ENCODE measurements at places on chromosomes 11 and 22.
A peak's percentile ranks its signal among the peaks of the same experiment; 100 is the strongest.

DNA sequence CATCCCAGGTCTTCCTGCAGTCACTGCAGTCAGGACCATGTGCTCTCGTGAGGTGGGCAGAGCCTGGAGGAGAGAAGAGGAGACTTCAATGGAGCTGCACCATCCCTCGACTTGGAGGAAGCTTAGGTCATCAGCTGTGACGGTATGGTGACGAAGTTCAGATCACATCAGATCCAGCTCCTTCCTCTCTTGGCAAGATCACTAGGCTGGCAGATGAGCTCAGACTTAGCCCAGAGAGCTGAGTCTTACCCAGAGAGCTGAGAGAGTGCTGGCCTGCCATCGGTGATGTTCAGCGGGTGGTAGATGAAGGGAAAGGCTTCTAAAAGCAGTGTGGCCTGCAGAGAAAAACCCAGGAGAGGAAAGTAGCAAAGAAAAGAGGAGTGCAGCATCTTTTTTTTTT lies 1.8 kb upstream of the SLC15A3 start:
- peak overlapping the region; percentile 34 for H3K27ac ChIP-seq
- no peak for DNase-seq
- peaks cover 39% of the 10 kb centered on the region for H3K27me3 ChIP-seq
- peaks cover 4% of the 10 kb centered on the region for H3K36me3 ChIP-seq
- H3K4me3 ChIP-seq, result no peak overlapping the region

DNA sequence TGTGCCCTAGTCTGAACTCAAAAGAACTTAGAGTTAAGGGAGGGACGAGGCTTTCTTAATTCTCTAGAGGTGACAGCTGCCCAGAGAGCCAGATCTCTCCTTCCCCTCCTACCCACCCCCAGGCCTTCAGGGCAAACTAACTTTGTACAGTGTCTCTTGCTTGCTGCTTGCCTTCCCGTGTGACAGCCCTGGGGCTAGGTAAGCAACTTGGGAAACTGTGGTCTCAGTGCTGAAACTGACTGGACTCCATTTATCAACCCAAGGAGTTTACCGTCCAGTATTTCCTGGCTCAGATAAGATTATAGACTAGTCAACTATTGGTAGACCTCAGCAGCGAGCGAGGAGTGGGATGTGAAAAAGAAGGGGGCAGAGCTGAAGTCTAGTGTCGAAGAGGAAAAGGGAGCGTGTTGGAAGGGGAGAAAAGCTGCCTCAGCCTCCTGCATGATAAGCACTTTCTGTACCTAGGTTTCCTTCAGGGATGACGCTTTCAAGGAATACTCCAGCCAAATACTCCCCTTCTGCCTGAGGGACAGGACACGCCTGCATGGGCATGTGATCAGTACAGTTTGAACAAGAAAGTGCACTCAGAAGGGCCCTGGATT lies 43.3 kb upstream of the WEE1 start:
- H3K36me3 ChIP-seq, result peaks cover 12% of the 10 kb centered on the region
- H3K4me1 ChIP-seq, result peaks cover 48% of the 10 kb centered on the region
- H3K27ac ChIP-seq, result peak overlapping the region; percentile 92
- peak overlapping the region; percentile 73 for H3K4me3 ChIP-seq
- no peaks in the 10 kb centered on the region for H3K27me3 ChIP-seq

GRCh38 chr11:56271092-56271491 lies 2.9 kb upstream of the OR5T1 start:
- H3K4me1 ChIP-seq, result no peaks in the 10 kb centered on the region
- no peaks in the 10 kb centered on the region for H3K36me3 ChIP-seq
- no peaks in the 10 kb centered on the region for H3K27me3 ChIP-seq
- no peak overlapping the region for H3K4me3 ChIP-seq
- no peak overlapping the region for H3K27ac ChIP-seq
- DNase-seq, result no peak

GRCh38 chr11:124190298-124191139 lies 7.4 kb downstream of the OR10D3 start:
- no peaks in the 10 kb centered on the region for H3K36me3 ChIP-seq
- no peak overlapping the region for H3K27ac ChIP-seq
- no peaks in the 10 kb centered on the region for H3K27me3 ChIP-seq
- H3K4me3 ChIP-seq, result no peak overlapping the region

DNA sequence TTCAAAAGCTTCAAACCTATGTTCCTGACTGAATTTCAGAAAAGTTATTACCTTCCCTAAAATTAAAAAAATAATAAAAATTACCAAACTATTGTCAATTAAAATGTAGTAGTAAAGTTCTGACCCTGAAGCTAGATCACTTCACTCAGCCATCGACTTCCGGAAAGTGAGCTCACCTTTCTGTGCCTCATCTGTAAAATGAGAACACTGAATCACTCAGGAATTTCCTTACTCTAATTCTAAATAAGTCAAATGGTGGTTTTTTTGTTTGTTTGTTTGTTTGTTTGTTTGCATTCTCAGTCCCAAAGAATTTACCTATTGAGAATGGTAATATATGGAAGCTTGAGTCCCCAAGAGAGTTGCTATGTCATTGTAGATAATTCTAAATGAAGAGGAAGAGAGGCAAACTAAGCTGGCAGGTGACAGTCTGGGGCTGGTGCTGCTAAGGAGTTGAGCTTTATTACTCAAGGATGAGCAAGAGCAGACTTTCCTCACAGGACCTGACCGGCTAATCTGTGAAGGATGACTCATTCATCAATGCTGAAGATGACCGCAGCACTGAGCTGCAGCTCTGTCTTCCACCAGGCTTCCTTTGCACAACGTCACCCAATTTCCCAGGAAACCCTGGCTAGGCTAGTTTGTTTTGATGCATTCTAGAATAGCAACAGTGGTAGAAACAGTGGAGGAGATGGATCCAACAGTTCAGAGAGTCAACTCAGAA lies 248.8 kb downstream of the RAB38 start:
- H3K36me3 ChIP-seq, result no peaks in the 10 kb centered on the region
- H3K27ac ChIP-seq, result no peak overlapping the region
- H3K4me3 ChIP-seq, result no peak overlapping the region
- no peak for DNase-seq
- H3K27me3 ChIP-seq, result no peaks in the 10 kb centered on the region

GRCh38 chr11:41245704-41246398 lies 213.6 kb downstream of the LRRC4C start:
- DNase-seq, result no peak
- H3K36me3 ChIP-seq, result no peaks in the 10 kb centered on the region
- H3K27me3 ChIP-seq, result peaks cover 11% of the 10 kb centered on the region

DNA sequence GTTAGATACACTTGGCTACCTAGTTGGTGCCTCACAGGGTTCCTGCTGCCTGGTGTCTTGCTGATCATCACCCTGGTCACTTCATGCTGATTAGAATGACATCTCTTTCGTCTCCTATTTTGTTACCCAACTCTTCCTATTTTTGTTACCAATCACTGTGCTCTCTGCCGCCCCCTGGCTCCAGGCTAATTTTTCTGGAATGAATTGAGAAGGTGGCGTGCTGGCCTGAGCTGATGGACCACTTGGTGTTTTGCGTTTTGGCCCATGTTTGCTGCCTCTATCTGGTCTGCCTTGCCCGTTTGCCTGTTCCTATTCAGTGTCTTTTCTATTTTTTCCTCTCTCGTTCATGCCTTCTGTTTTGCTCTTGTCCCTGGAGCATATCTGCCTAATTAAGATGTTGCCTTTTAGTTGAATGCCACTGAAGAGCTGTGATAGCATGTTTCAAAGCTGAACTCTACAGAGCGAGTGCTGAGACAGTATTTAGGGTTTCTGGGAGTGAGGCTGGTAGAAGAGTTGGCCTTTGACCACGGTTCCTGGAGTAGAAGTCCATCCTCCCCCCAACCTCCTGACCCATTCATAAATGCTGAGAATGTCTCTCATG lies 5.9 kb upstream of the ATF4 start:
- no peaks in the 10 kb centered on the region for H3K27me3 ChIP-seq
- peaks cover 14% of the 10 kb centered on the region for H3K4me1 ChIP-seq
- peak overlapping the region; percentile 15 for H3K27ac ChIP-seq
- no peak for DNase-seq
- H3K4me3 ChIP-seq, result no peak overlapping the region
- peaks cover 15% of the 10 kb centered on the region for H3K36me3 ChIP-seq

DNA sequence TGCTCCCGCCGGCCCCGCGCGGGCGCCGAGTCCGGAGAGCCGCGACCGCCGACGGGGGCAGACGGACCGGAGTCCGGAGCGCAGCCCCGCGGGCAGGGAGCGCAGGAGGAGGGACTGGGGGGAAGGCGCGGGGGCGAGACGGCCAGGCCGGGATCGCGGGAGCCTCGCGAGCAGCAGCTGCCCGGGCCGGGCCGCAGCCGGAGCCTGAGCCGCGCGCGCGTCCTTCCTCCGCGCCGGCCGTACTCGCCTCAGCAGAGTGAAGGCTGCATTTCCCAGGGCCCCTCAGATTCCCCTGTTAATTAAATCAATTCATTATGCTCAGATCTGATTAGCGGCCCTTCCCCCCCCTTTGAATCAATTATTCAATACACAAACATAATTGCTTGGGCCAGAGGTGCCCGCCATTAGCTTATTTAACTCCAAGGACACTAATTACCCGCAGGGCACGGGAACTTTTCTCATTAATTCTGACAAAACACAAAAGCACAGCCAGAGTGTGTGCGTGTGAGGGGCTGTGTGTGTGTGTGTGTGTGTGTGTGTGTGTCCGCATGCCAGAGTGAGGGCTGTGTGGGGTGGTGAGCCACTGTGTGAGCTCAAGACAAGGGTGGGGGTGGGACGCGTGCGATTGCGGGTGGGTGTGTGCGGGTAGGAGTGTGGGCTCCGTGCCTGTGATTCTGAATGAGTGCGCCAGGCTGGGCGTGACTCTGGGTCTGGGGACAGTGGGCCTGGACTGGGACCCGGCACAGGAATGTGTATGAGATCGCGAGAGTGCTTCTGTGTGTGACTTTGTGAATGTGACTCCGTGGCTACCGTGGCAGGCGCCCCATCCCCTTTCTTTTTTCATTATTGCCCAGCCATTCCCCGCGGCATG lies 5.1 kb upstream of the LMO1 start:
- no peaks in the 10 kb centered on the region for H3K36me3 ChIP-seq

DNA sequence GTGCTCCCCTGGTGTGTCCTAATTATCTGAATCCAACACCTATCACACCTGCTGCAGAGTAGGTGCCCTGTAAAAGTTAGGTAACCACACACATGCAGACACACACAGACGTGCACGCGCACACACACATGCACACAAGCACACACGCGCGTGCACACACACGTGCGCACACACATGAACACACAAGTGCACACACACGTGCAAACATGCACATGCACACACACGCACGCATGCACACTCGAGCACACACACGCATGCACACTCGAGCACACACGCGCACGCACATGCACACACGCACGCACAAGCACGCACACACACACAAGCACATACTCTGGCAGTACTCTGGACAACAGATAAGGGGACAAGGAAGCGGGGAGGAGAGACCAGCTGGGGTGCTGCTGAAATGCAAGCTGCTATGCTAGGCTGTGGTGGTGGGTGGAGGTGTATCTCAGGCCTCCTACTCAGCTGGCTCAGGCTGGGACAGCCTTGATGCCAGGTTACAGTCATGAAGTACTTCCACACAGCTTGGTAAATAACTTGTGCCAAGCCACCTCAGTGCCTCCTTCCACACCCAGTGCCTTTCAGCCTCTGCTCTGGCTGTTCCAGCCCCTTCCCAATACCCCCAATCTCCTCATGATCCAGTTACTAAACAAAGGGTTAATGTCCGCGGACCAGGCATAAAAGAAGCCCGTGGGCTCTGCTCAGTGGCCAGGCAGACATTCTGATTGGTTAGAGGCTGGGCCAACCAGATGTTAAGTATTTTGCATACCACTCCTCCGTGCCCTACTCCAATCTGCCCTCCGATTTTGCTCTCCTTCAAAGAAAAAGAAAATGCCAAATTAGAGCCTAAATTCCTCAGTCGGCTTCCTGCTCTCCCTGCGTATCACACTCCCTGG lies 374.1 kb downstream of the TENM4 start:
- no peaks in the 10 kb centered on the region for H3K27me3 ChIP-seq
- peaks cover 14% of the 10 kb centered on the region for H3K36me3 ChIP-seq
- peaks cover 53% of the 10 kb centered on the region for H3K4me1 ChIP-seq
- peak overlapping the region; percentile 32 for H3K4me3 ChIP-seq
- no peak for DNase-seq

- DNase-seq, result no peak
- H3K4me1 ChIP-seq, result peaks cover 11% of the 10 kb centered on the region
- peaks cover under 1% of the 10 kb centered on the region for H3K27me3 ChIP-seq
- no peak overlapping the region for H3K4me3 ChIP-seq
- no peaks in the 10 kb centered on the region for H3K36me3 ChIP-seq
- no peak overlapping the region for H3K27ac ChIP-seq
Observed at GRCh38 chr22:44406341-44407170, 91.5 kb downstream of the RTL6 start.

- no peak overlapping the region for H3K27ac ChIP-seq
- no peaks in the 10 kb centered on the region for H3K27me3 ChIP-seq
- DNase-seq, result no peak
- H3K36me3 ChIP-seq, result no peaks in the 10 kb centered on the region
Observed at GRCh38 chr22:48088251-48088650, 1325.8 kb downstream of the TBC1D22A start.

DNA sequence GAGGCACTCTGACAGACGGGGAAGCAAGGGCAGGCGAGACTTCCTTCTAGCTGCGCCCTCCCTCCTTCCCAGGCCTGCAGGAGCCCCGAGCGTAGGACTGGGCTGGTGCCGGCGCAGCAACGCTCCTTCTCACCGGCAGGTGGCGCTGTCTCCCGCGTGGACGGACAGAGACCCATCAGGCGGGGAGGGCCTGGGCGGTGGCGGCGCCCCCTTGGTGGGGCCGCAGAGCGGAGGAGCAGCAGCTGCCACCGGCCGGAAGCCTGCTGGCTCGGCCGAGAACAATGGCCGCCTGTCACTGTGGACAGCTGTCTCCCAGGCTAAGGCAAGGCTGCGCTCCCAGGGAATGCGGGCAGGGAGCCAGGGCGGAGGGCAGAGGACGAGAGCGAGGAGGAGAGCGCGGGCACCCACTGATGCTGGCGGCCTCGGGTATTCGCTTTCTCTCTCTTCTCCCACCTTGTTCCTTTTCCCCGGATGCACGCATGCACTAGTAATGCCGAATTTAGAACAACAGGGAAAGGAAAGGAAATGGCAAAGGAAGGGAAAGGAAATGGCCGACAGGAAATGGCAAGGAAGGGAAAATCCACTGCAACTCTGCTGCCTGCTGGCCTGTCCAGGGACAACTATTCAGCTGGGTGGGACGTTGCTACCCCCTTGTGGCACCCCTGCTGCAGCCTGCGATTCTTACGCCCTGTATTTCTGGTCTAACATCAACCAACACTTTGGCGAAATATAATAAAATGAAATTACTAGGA lies 14.4 kb downstream of the PPM1F start:
- peak overlapping the region; percentile 94 for H3K27ac ChIP-seq
- H3K27me3 ChIP-seq, result no peaks in the 10 kb centered on the region
- DNase-seq, result peak; percentile 97
- H3K4me3 ChIP-seq, result peak overlapping the region; percentile 90
- peaks cover 5% of the 10 kb centered on the region for H3K36me3 ChIP-seq

DNA sequence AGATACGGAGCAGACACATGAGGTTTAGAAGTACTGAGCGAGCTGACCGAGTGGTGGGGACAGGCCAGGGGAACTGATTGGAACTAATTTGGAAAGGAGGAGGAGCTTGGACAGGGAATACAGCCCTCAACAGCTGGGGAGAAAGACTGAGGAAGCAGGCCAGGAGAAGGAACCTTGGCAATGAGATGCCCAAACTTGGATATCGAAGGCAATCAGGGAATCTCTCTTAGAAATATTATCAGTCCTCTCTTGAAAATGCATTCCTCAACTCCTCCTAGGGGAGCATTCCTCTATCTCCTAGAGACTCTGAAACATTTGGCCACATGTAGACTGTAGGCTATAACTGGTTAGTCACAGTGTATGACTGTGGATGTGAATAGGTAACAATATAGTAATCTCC lies 284.6 kb downstream of the GUCY1A2 start:
- H3K36me3 ChIP-seq, result no peaks in the 10 kb centered on the region
- no peaks in the 10 kb centered on the region for H3K4me1 ChIP-seq
- H3K27ac ChIP-seq, result no peak overlapping the region
- H3K4me3 ChIP-seq, result no peak overlapping the region
- no peak for DNase-seq

Measured in type B pancreatic cell (in vitro differentiated cells).